ENCODE measurements at places on chromosomes 13 and 19. TPM values are rescaled to one million over a fixed set of nuclear protein-coding genes. Genes with fewer than 3 reads are reported as not detected.
A peak's percentile ranks its signal among the peaks of the same experiment; 100 is the strongest.

The IGFL1 gene
- total RNA-seq, result not detected

The ZNF561 gene
- total RNA-seq, result 25.8 TPM

GRCh38 chr13:97221466-97221865 is 667 bp upstream of the MBNL2 start:
- no peak for DNase-seq

The DIAPH3 gene
- total RNA-seq, result 22.5 TPM

DNA sequence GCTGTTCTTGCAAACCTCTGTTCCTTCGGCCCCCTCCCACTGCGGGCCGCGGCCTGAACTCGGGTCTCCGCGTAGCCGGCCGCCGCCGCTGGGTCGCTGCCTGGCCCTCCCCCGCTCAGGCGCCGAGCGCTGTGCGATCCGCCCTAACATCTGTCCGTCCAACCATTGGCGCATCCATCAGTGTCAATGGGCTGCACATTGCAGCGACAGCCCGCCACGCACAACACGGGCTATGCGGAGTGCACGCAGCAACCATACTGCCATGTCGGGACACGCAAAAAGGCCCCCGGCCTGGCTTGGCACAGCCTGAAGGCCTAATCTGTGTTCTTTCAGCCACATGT is 2.6 kb upstream of the TSHZ3 start:
- DNase-seq, result no peak

The ZIC2 gene
- not detected for total RNA-seq

DNA sequence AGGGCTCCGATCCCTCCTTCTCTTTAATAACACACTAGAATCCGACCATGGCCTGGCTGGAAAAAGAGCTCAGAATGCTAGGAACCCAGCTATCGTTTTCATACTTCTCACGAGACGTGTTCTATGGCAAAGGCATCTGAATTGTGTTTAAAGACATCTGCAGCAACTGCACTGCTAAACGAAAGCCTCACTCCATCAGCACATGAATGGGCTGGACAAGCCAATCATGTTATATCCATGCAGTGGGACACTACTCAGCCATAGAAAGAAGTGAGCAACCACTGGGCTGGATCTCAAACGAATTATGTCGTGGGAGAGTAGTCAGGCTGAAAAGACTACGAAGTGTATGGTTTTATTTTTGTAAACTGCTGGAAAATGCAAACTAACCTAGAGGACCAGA is 136.1 kb downstream of the COL4A1 start:
- no peak for DNase-seq

- DNase-seq, result no peak
Measured at GRCh38 chr13:63297163-63297562, 1881.5 kb upstream of the PCDH20 start.

The CCDC8 gene
- not detected for total RNA-seq

The SPRED3 gene
- total RNA-seq, result 1.2 TPM

DNA sequence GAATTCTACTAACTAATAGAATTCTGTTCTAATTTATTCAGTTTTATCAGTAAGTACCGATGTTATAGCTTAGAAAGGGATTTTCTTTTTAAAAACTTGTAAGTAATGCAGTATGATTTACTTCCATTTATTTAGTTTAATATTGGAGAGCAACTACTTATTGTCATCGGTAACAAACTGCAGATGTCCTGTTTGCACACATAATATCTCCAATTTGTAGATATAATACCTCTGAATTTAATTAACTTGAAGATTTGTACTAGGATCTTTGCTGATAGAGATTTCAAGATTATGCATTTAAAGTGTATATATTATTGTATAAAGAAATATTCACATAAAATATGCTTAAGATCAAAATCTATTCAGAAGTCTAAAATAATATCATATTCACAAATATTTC is 356.7 kb downstream of the PCDH17 start:
- DNase-seq, result no peak

DNA sequence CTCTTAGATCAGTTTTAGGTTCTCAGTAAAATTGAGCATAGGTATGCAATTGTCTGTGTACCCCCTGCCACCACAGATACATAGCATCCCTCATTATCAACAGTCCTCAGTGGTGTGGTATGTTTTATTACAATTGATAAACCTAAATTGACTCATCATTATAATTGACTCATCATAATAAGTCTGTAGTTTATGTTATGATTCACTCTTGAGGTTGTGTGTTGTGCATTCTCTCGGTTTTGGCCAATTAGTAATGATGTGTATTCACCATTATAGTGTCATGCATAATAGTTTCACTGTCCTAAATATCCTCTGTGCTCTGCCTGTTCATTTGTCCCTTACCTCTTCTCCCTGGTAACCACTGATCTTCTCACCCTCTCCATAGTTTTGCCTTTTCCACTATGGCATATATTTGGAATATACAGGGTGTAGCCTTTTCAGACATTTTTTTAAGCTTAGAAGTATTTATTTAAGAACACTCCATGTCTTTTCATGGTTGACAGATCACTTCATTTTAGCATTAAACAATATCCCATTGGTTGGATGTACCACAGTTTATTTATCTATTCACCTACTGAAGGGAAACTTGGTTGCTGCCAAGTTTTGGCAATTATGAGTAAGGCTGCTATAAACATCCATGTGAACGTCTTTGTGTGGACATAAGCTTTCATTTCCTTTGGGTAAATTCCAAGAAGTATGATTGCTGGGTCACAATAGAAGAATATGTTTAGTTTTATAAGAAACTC is 1620.6 kb upstream of the MIR17HG start:
- DNase-seq, result no peak

DNA sequence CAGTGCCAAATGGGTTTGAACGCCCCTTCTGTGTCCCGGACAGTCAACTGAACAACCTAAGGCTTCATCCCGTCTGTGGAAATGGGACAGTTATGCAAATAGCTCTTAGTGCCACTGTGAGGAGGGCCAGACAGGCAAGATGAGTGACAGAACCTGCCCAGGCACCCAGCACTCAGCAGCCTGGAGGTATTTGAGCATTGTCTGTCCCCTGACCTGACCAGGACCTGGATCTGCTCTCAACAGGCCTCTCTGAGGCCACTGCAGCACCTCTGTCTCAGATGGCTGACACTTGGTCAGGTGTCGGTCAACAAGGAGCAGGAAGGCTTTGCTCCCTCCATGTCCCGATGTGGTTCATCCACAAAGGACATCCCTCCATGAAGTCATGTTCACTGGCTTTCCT is 67.9 kb downstream of the CCDC70 start:
- no peak for DNase-seq

The SLC6A16 gene
- total RNA-seq, result 5.7 TPM

- DNase-seq, result no peak
Measured at GRCh38 chr19:35041548-35042055, at the start of gene HPN. TSS of gene HPN (plus strand) at chr19:35041721. CDS start at chr19:35042507, 786 bp downstream.

DNA sequence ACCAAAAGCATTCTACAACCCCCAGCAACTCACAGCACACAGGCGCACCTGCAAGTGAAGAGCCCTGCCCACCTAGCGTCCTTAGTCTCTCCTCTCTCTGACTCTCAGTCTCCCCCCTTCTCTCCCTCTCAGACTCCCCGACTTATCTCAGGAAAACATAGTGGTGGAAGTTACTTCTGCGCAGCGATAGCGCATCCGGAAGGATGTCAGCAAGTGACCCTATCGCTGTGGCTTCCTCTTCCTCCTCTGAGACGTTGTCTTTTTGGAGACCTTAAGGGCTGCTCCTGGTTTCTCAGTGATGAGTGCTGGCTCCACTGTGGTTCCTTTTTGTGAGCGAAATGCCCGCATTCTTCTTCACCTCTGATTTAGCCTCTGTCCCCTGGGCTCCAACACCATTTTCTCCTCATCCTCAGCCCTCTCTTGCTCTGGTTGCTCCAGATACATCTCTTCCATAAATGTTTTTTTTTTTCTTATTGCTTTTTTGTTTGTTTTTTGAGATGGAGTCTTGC is 1.4 kb upstream of the YIF1B start:
- peak; percentile 53 for DNase-seq

DNA sequence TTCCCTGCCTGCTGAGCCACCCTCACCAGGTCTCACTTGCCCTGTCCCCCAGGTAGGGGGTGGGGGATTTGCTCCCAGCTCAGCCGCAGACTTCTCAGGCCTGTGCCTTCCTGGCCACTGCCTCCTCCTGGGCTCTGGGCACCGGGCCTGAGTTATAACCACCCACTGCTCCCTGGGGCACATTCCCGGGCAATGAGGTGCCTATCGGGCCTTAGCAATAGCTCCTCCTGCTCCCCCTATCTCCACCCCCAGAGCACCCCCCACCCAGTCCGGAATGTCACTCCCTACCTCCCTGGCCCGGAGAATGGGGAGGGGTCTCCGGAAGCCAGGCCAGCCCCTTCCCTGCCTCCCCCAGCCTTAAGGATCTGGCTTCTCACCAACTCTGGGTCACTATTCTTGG is at the start of gene KLK5:
TSS of gene KLK5 (minus strand) at position 129 of the 400 bp plus-strand sequence. CDS start 381 bp downstream, outside the sequence.
- DNase-seq, result no peak

DNA sequence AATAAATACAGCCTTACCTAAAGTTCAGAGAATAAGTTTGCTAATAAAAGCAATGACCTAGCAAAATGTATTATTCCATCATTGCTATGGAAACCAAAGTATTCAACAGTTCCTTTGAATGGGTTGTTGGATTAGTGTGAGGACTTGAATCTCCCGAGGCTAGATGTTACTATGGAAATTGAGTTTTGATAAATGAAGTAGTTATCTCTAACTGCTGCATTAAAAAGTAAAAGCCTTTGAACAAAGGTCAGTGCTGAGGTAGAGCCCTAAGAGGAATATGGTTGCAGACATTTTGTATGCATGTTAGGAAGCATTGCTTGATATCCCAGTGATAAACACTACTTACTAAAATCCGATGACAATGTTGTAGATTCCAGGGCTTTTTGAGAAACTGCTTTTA is 6.2 kb downstream of the KLF5 start:
- no peak for DNase-seq

DNA sequence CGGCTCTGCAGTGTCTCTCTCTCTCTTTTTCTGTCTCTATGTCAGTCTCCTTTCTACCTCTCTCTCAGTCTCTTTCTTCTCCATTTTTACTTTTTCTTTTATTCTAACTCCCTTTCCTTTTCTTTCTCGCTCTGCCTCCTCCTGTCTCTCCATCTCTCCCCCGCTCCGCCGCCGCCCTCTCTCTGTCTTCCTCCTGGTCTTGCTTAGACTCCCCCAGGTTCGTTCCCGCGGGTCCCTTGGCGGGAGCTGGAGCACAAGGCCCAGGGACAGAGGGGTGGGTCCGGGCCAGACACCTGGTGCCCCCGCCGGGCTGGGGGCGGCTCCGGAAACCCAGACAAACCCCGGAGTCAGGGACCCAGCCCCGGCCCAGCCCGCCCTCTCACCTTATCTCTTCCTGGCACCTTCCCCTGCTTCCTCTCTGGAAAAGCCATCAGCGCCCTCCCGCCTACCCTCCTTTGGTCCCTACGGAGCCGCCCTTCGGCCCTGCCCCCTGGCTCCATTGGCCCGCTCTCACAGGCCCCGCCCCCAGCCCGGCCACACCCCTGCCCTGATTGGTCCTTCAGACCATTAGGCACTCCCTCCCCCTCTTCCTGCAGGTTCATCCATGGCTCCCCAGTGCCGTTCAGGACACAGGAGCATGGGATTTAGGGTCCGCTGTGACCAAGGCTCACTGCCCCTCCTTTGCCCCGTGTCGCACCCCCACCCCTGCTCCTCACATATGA is 15.4 kb upstream of the NOP53 start:
- DNase-seq, result peak; percentile 54

The KRTDAP gene
- total RNA-seq, result not detected

DNA sequence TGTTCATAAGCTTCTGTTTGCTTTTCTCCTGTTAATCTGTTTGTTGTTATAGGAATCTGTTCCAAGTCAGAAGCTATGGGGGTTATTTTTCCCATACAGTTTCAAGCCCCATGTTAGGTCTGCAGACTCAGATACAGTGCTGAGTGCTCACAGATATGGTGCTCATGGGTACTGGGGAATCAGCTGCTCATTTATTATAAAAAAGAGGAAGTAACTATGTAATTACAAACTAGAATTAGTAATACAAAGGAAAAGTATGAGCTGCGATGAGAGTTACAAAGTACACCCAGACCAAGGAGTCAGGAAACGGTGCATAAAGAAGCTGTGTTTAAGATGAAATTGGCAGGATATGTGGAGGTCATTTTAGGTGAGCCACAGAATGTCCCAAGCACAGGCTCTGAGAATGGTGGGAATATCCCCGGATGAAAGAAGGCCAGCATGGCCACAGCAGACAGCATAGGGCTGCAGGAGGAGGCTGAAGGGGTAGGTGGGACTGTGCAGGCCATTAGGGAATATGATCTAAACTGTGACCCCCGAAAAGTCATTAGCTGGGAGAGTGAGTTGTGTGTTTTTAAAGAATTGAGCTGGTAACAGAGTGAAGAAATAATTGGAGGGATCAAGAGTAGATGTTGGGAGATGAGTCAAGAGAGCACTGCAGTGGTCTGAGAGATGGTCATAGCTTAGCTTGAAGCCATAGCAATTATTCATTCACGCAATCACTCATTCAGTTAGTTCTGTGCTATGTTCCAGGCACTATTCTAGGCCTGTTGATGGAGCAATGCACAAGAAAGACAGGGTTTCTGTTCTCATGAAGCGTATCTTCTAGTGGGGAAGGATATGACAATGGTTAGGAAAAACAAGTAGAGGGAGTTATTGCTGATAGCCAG is 177.4 kb upstream of the UBL3 start:
- no peak for DNase-seq

The SWSAP1 gene
- 3.5 TPM for total RNA-seq

- no peak for DNase-seq
Measured at GRCh38 chr13:44752164-44752563, 176.0 kb upstream of the TSC22D1 start.

The IQCN gene
- total RNA-seq, result 6.3 TPM

DNA sequence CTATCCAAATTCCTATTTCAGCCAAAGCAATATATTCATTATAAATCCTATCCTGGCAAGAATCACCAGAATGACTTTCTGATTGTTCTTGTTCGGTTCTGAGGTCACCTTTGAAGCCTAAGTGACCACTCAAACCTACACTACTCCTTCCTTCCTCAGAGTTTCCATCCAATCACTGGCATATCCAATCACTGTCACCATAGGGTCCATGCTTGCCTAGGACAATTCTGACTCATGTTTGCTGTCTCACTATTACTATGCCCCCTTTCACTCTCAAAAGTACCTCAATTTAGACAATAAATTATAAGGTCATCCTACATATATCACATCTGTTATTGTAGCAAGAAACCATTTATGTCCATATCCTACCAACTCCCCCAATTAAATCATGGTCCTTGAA is 58.9 kb downstream of the UBL3 start:
- DNase-seq, result no peak

GRCh38 chr13:22562116-22562515 is 618.7 kb upstream of the SGCG start:
- no peak for DNase-seq

The APLP1 gene
- total RNA-seq, result 0.79 TPM

DNA sequence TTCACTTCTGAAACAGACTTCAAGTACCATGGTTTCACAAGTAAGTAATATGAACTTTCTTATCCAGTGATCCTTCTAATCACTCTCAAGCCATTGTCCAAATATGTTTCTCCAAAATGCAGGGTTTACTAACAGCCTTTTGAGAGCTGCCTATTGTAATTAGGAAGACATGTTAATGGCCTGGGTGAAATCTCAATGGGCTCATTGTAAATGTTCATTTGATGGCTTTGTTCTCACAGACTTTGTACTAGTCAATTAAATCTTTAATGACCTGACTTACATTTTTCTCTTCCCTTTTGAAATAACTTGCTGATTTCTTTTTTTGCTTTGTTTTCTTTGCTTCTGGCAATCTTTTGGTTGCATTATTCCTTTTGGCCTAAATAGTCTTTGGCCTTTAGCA is 444.8 kb downstream of the LIG4 start:
- DNase-seq, result no peak

The LIG4 gene
- 10.8 TPM for total RNA-seq

- DNase-seq, result no peak
Measured at GRCh38 chr13:73169971-73170370, 111.2 kb downstream of the KLF5 start.
